ENCODE measurements at places on chromosomes 2 and 18.

GRCh38 chr18:24964216-24964615 lies 387.8 kb downstream of the ZNF521 start:
- DNase-seq = no peak

GRCh38 chr2:1051075-1051474 lies 100.4 kb downstream of the SNTG2 start:
- DNase-seq = no peak

GRCh38 chr2:37698931-37699481 lies 27.6 kb upstream of the CDC42EP3 start:
- no peak for DNase-seq

DNA sequence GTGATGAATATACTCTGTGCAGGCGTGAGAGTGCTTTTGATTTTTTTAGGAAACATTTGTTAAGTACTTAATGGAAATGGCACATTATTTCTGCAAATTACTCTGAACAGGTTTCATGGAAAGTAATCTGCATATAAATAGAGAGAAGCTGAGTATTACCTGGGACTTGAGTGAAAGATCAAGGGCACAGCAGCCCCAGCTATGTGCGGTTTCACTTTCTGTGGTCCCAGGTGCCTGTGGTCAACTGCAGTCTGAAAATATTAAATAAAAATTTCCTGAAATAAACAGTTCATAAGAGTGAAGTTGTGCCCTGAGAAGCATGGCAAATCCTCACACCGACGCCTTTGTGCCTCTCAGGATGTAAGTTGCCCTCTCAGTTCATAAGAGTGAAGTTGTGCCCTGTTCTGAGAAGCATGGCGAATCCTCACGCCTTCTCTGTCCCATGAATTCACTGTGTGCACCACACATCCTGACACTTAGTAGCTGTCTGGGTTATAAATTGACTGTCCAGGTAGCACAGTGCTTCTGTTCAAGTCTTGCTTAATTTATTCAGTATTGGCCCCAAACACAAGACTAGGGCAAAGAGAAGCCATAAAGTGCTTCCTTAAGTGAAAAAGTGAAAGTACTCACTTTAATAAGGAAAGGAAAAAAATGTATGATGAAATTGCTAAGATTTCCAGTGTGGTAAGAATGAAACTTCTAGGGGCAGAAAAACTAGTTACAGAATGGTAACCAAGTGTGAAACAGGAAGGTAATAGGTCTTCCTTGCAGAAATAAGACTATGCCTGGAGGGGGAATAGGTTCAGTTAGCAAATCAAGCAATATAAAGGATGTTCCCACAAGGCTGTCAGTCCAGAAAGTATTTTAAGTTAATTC lies 4.3 kb upstream of the SNTG2 start:
- no peak for DNase-seq

- no peak for DNase-seq
Observed at GRCh38 chr2:96945014-96945413, 41.4 kb downstream of the FAM178B start.

- no peak for DNase-seq
Observed at GRCh38 chr2:223148516-223148915, 96.5 kb downstream of the KCNE4 start.

GRCh38 chr2:127155947-127156346 lies 49.0 kb upstream of the BIN1 start:
- no peak for DNase-seq

- no peak for DNase-seq
Observed at GRCh38 chr2:69165091-69165880, 152.3 kb downstream of the ANTXR1 start.

DNA sequence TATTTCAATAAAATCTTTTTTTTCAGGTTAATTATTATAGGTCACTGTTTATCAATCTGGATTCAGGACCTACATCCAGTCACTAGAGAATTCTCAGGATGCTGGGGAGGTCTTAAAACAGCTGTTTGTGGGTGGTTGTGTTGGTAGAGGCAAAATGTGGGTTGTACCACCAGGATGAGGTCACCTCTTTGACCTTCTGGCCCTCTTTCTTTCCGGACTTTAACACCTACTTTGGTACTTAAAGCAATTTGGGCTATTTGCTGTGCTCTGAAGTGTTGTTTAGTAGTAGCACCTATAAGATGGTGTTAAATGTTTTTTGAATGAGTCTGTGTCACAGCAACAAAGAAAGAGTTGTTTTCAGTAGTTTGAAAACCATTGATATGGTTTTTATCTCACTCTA lies 14.6 kb downstream of the EML4 start:
- DNase-seq = no peak

- DNase-seq = no peak
Observed at GRCh38 chr2:184620367-184620766, 22.0 kb downstream of the ZNF804A start.

GRCh38 chr2:219086196-219086595 lies 25.5 kb upstream of the IHH start:
- no peak for DNase-seq
